Fibroblast of the aortic adventitia (primary cell): ENCODE measurements at places on chromosomes 16 and 17. TPM values are rescaled to one million over a fixed set of nuclear protein-coding genes. Genes with fewer than 3 reads are reported as not detected.

CCL16 gene
- not detected in 2 replicates for total RNA-seq

RPRML gene
- not detected in 2 replicates for total RNA-seq

SKAP1 gene
- total RNA-seq = not detected in 2 replicates

CACNG4 gene
- total RNA-seq = not detected in 2 replicates

MYOCD gene
- total RNA-seq = 0.16 and 0.18 TPM in 2 replicates

KRT36 gene
- not detected in 2 replicates for total RNA-seq

CPHXL2 gene
- not detected in 2 replicates for total RNA-seq

TERB1 gene
- 0.08 and 0.09 TPM in 2 replicates for total RNA-seq

PNMT gene
- total RNA-seq = not detected in 2 replicates

GNG13 gene
- total RNA-seq = not detected in 2 replicates

CD300LB gene
- total RNA-seq = not detected in 2 replicates

HSBP1 gene
- 19.0 and 77.8 TPM in 2 replicates for total RNA-seq

SLX1A gene
- 12.0 and 52.4 TPM in 2 replicates for total RNA-seq

NPIPA2 gene
- 0.36 TPM in 1 of 2 replicates, not detected in the other for total RNA-seq

HOXB13 gene
- total RNA-seq = not detected in 2 replicates

ADORA2B gene
- total RNA-seq = 0.90 and 19.3 TPM in 2 replicates

USP43 gene
- total RNA-seq = not detected in 2 replicates

KCNH6 gene
- total RNA-seq = not detected in 2 replicates

ZFP3 gene
- 0.74 and 1.4 TPM in 2 replicates for total RNA-seq

GNGT2 gene
- total RNA-seq = 0.45 TPM in 1 of 2 replicates, not detected in the other

GPRC5B gene
- 20.2 and 47.4 TPM in 2 replicates for total RNA-seq

BAIAP3 gene
- 0.09 TPM in 1 of 2 replicates, not detected in the other for total RNA-seq

SLC5A11 gene
- not detected in 2 replicates for total RNA-seq

COIL gene
- 12.8 and 13.3 TPM in 2 replicates for total RNA-seq

NOD2 gene
- total RNA-seq = not detected in 2 replicates

KRTAP1-4 gene
- not detected in 2 replicates for total RNA-seq
